Kidney capillary endothelial cell (primary cell): ENCODE measurements at places on chromosomes 11 and 22.

DNA sequence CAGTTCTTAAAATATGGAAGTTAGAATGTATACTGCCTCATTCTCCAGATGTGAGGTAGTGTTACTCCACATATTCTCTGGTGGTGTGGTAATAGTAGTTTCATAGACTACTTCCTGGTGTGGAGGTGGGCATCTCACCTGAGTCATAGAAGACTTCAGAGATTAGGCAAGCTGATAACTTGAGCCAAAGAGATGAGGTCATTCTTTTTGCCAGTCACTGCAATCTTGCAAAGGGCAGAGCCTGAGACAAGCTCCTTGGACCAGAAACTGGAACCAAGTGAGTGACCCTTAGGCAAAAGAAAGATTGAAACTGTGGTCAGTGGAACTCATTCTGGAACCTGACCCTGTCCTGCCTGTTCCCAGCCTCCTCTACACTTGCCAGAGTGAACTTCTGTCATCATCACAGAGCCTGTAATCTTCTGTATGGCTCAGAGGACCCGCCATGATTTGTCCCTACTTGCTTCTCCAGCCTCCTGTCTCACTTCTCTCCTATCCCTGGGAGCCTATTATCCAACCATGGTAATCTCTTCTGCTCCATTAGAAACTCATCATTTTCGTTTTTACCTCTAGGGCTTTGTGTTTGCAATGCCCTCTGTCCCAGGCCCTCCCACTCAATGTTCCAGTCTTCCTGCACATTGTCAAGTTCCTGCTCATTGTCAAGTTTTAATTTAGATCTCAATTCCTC lies 10.6 kb upstream of the CCDC83 start:
- DNase-seq, result peak; percentile 44

- no peak for DNase-seq
Measured at GRCh38 chr11:70319396-70320076, 49.0 kb downstream of the PPFIA1 start.

- DNase-seq, result peak; percentile 32
Measured at GRCh38 chr22:28810821-28811491, 10.6 kb upstream of the XBP1 start.

- peak; percentile 71 for DNase-seq
Measured at GRCh38 chr11:78564490-78565467, 9.9 kb downstream of the NARS2 start.

- no peak for DNase-seq
Measured at GRCh38 chr22:22161924-22162851, 82.4 kb upstream of the VPREB1 start.

GRCh38 chr11:25961539-25961938 lies 370.4 kb upstream of the ANO3 start:
- no peak for DNase-seq

GRCh38 chr11:10526974-10527918 lies 13.7 kb downstream of the RNF141 start:
- no peak for DNase-seq

GRCh38 chr11:27487706-27488105 lies 15.1 kb upstream of the LGR4 start:
- DNase-seq, result no peak

GRCh38 chr22:44355716-44356070 lies 42.9 kb upstream of the SHISAL1 start:
- DNase-seq, result no peak

GRCh38 chr11:48165426-48165825 lies 51.2 kb upstream of the OR4B1 start:
- no peak for DNase-seq

GRCh38 chr11:15837901-15838489 lies 518.4 kb downstream of the SOX6 start:
- DNase-seq, result no peak

GRCh38 chr11:70359451-70360205 lies 38.7 kb upstream of the CTTN start:
- DNase-seq, result no peak

DNA sequence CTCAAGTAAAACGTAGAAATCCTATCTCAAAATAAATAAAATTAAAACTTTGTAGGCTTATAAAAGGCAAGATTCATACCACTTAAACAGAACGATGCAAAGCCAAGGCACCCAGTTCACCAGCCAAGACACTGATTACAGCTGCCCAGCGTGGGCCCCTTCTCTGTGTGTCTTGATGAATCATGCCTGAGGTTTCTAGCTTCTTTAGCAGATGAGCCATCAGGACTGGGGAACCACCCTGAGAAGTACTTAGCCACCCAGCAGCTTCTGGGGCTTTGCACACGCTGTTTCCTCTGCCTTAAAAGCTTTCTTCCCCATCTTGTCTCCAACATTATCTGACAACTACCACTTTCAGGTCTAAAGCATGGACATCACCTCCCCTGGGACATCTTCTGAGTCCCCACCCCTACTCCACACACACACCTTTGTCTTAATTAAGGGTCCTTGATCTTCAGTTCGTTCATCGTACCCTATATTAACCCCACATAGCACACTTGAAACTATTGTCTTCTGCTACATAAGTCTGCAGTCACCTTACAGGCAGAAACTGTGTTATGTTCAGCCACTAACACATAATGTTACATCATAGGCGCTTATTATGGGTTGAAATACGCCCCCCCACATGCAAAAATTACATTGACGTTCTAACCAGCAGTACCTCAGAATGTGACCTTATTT lies 8.7 kb upstream of the LAYN start:
- DNase-seq, result no peak

GRCh38 chr22:45317551-45318167 lies 7.9 kb downstream of the FAM118A start:
- DNase-seq, result peak; percentile 36

DNA sequence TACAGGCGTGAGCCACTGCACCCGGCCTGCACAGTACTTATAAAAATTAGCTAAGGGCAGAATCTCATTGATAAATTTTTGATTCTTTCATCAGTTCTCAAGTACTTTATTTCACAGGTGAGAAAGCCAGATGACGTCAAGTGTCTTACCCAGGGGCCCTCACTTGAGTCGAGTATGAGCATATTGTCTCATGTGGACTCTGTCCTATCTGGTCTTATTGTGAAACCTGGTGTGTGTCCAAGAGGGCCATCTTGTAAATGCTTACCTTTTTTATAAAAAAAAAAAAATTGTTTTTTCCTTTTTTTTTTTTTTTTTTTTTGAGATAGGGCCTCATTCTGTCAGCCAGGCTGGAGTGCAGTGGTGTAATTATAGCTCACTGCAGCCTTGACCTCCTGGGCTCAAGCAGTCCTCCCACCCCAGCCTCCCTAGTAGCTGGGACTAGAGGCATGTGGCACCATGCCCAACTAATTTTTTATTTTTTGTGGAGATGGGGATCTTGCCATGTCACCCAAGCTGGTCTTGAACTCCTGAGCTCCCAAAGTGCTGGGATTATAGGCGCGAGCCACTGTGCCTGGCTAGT lies 6.0 kb downstream of the ACO2 start:
- no peak for DNase-seq

GRCh38 chr11:538431-539051 lies 1.2 kb downstream of the LRRC56 start:
- no peak for DNase-seq

DNA sequence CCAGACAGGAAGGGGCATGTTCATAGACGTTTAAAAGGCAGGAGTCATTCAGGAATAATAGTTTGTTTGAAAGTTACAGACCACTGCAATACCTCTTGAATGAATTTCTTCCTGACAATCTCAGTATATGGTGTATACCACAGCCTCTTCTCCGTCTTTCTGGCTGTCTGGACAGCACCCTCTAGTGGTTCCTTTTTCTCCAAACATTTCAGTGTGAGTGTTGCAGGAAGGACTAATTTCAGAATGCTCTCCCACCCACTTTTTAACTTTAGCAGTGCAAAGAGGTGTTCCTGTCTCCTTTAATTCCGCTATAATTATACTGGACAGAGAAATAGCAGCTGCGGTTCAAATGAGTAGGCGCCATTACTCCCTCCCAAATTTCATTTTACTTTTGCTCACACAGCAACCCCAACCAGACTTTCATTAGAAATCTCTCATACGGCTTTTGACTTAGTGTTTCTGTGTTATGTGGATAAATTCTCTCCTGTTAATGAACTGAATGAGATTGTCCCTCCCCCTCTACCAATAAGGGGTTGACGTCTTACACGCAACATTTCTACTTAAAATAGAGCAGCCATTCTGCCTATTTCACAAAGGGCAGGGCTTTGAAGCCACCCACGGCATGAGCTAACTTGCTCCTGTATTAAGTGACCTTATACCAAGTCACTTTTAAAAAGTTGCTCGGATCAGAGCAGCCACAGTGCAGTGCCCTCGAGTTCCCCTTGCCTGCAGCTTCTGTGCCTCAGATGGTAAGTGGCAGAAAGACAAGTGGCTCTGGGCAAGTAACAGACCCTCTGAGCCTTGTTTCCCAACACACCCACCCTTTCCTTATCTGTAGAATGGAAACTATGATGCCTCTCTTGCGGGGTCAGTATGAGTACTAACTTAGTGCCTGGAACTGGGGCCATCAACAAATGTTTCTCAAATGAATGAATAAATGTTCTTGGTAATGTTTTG lies 368.6 kb downstream of the OPCML start:
- DNase-seq, result peak; percentile 57

- DNase-seq, result peak; percentile 56
Measured at GRCh38 chr11:120339394-120339890, 3.2 kb downstream of the ARHGEF12 start.

GRCh38 chr11:35144806-35145205 lies 5.8 kb downstream of the CD44 start:
- no peak for DNase-seq

GRCh38 chr11:117868815-117869561 lies 7.5 kb downstream of the FXYD6 start:
- no peak for DNase-seq

- DNase-seq, result no peak
Measured at GRCh38 chr22:26887916-26888315, 230.5 kb downstream of the MIAT start.

DNA sequence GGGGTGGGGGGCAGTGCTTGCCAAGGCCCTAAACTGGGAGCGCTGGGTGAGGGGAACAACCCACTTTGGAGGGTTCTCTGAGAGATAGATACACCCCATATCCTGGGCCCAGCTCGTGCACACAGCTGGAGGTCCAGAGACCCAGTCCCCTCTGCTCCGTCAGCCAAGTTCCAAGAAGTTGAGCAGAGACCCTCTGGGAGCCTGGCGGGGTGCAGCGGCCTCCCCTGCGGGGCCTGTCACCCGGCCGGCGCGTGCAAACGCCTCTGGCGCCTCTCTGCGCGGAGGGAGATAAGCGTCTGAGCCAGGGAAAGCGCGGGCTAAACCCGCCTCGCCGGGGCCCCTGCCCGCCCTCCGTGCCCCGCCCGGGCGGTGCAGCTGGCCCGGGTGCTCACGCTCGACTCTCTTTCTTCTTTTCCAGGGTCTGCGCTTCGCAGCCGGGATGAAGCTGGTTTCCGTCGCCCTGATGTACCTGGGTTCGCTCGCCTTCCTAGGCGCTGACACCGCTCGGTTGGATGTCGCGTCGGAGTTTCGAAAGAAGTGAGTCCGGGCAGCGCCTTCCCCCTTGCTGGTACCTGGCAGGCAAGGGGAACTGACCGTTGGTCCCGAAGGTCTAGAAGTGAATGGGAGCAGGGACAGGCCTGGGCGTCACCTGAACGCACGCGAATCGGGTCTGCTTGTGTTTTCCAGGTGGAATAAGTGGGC lies 540 bp downstream of the ADM start:
- DNase-seq, result no peak

- DNase-seq, result no peak
Measured at GRCh38 chr11:112871909-112872500, 89.2 kb upstream of the NCAM1 start.

DNA sequence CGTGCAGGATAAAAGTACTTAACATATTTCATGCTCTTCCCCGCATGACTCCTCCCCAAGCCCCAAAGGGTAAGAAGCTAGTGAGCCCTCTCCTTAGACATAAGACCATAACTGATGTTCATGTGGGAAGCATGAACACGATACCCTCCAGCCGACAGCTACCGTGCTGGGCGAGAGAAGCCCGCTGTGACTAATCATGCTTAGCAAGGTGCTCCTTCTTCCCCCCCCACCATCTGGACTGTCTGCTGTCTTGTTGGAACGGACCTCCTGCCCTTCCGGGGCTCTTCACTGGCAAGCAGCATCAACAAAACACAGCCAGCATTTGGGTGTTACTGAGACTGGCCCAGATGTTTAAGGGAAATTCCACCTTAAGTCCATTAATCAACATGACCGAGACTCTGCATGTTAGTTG lies 200.6 kb downstream of the DBX1 start:
- DNase-seq, result no peak

DNA sequence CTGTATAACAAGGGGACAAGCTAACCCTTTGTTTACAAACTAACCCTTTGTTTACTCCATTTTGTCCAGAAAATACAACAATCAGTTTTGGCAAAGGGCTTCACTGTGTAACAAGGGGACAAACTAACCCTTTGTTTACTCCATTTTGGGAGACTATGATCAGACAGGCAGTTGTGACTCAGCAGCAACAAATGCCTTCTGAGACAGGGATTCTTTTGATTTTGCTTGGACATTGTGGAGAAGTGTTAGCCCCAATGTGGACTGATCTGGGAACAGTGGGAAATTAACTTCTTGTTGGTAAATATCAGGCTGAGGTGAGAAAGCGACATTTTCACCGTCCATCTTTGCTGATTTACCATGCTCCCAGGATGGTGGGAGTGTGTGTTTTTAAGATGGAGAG lies 983 bp downstream of the EHF start:
- no peak for DNase-seq

- no peak for DNase-seq
Measured at GRCh38 chr22:49244466-49245420, 582.9 kb downstream of the BRD1 start.

DNA sequence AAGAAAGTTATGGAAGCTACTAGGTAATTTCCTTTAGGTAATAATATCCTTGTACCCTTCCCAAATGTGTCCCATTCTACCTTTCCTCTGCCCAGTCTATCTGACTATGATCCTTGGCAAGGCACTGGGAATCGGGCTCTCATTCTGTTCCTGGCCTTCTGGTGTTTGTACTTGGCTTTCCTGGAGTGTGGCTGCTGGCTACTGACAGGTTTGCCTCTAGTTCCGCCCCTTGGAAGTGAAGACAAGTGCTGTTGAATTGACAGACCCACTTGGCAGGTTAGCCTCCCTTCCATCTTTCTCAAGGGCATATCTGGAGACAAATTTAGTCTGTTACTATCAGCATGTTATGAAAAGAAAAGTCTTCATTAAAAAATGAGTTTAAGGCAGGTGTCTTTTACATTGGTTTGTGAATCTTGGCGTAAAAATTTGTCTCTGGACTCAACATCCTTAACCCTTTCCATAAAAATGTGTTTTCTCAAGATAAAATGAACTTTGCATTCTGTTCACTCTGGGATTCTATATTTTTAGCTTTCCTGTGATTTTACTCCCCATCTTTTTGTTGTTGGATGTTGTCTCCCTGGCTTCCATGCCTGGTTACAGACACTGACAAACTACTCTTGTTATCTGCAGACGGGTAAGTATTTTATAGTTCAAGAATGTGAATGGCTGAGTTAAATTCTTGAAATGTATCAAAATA lies 287.4 kb upstream of the PDGFD start:
- DNase-seq, result no peak
